ENCODE measurements at places on chromosomes 11 and 22.

DNA sequence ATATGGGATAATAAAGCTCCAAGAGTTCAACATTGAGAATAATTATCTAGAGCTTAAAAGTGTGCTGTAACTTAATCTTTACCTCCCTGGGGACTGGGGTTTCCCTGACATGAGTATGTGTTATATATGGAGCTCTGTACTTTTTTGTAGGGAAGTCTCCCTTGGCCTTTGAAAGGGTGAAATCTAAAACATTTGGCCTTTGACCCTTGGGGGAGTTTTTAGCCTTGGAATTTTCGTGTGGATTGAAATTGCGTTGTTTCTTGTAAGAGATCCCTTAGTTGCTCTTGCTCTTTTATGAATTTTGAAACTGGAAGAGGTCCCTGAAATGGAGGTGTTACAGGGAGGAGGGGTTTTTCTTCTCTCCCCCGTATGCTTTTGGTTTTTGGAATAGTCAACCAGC lies 450.0 kb downstream of the NELL1 start:
- DNase-seq: no peak

DNA sequence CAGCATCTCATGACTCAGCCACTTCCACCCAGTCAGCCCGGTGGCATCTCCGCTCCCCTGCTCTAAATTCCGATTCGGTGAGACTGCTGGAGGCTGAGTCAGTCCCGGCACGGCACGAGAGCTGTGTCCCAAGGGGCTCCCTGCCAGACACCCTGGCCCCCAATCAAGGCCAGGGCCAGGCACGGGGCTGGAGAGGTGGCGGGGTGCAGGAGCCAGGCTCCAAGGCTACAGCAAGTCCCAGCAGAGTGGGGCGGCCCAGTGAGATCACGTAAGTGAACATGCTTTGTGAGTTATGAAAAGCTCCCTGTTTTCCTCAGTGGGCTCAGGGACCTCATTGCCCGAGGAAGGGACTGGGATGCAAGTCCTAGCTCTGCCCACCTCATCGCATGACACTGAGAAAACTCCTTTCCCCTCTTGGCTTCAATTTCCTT lies 3.0 kb downstream of the C11orf68 start:
- DNase-seq: no peak

DNA sequence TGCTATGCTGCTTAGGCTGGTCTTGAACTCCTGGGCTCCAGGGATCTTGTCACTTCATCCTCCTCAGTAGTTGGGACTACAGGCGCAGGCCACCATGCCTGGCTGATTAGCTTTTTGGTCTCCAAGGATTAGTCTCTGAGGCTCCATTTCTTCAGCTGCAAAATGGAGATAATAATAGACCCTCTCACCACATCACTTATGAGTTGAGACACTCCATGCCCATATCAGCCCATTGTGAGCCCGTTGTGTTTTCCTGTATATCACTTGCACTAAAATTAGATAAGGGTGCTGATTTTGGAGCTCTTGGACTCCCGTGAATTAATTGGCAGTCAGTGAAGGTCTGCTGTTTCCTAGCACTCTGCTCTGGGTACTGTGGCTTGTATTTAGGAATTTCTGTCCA lies 36.0 kb downstream of the DEPDC5 start:
- no peak for DNase-seq

GRCh38 chr22:49004484-49005399 lies 822.9 kb downstream of the BRD1 start:
- no peak for DNase-seq

DNA sequence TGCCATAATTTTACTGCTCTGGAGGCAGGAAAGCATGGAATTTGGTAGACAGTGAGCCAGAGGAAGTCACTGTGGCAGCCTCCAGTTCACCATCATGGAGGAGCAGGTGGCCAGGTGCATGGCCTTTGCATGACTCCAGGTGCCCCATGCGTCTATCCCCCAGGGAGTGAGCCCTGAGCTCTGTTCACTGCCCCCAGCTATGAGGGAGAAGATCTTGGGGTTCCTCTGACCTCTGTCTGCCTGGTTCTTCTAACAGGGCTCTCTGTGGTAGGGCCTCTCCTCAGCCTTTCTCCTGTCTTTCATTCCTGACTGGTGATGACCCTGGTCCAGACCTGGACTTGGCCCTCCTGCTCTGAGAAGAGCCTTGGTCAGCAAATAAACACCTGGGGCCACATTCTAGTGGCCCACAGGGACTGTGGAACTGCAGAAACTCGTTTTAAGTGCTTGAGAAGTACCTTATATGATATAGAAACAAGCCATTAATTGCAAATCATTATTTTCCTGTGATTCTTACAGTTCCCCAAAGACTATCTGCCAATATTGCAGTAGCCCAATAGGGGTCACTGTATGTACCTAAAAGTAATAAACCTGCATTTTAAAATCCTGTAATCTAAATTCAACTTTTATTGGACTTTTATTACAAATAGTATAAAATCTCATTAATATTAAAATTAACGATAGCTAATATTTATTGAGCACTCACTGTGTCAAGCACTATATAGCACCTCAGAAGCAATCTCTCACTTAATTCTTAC lies 120.0 kb upstream of the SYT13 start:
- no peak for DNase-seq

DNA sequence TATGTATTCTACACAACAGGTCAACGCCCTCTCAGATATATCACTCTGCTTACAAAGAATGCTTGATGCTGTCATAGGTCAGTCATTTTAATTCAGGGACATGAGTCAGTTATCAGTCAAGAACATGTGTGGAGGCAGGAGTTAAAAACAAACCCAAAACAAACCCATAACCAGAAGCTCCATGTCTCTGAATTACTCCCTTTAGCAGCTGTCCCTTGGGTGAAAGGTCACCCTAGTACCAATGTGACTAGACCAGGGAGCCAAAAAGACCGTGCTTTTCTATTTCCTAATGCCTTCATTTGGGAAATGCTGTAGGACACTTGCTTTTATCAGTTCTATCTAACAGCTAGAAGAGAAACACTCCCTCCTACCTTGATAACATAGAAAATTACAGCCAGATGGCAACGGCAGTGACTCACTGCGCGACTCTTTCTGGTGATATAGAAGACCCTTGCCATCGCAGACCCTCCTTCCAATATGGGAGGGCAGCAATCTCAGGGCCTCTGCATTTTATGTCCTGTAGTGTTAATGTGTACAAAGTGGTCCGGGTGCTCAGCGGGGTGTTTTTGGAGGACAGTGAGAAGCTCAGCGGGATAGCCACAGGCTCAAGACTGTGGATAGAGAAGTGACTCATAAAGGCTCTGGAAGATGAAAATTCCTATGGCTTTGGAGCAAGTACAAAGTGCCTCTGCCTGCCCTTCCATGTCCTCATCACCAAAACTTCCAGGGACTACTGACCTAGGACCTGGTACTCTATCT lies 24.8 kb downstream of the APOL5 start:
- no peak for DNase-seq

GRCh38 chr11:102410382-102410784 lies 42.2 kb downstream of the TMEM123 start:
- no peak for DNase-seq

- peak; percentile 10 for DNase-seq
Measured at GRCh38 chr11:32333320-32333991, 101.9 kb downstream of the WT1 start.

DNA sequence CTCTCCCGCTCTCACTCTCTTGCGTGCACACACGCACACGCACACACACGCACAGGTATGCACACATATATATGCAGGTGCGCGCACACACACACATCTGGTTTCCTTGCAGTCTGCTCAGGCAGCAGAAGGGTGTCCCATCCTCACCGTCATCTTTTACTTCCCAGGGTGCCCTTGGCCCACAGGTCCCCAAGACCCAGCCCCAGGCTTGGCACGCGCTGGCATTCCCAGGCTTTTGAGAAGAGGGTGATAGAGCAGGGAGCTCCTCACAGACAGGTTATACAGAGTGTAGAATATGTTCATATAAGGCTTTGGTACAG lies 52.0 kb upstream of the SPATA19 start:
- DNase-seq: peak; percentile 3

DNA sequence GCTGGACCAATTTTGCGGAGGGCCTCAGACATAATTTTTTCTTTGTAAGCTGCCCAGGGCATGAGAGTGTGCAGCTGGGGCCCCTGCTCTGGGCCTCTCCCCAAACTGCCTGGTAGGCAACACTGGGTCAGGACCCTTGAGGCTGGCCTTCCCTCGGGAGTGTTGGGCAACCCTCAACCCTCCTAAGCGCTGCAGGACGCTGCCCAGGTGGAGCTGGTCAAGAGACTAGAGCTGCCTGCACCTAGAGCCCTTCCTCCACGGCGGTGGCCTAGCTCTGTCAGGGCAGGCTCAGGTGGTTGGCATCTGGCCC lies 505 bp upstream of the TMEM132A start:
- DNase-seq: no peak

- no peak for DNase-seq
Measured at GRCh38 chr22:22604326-22605073, 39.9 kb upstream of the GGTLC2 start.

GRCh38 chr11:102272047-102272824 lies 45.0 kb upstream of the BIRC3 start:
- DNase-seq: no peak

GRCh38 chr22:49241174-49241851 lies 586.4 kb downstream of the BRD1 start:
- DNase-seq: no peak

DNA sequence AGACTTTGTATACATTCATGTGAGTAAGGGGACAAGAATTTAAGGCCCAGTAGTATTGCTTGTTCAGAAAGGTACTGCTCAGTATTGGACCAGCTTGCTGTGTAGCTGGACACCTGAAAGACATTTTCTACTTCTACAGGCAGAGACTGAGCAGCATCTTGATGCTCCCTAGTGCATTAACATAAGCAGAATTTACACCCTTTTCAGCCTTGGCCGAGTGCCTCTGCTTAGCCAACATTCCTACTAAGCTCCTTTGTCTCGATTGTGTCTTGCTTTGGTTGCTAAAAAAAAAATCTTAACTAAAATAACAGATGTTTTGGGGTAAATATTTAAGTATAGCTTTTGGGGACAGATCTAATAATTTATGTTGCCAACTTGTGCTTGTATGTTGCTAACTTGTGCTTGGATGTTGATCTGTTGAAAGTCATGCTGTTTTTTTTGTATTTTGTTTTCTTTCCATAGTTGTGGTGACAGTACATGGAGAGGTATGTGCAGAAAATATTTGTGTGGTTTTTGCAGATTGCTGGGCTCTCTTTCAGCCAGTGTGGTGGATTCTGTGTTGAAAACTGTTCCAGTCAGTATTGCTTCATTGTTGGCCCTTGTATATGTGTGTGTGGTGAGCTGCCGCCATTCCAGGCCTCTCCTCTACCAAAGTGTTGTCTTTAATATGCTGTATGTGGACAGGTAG lies 3.7 kb downstream of the PTS start:
- DNase-seq: no peak

GRCh38 chr11:62546929-62547625 lies 471 bp upstream of the AHNAK start:
- no peak for DNase-seq

- DNase-seq: no peak
Measured at GRCh38 chr11:104075091-104075490, 38.7 kb downstream of the DDI1 start.

DNA sequence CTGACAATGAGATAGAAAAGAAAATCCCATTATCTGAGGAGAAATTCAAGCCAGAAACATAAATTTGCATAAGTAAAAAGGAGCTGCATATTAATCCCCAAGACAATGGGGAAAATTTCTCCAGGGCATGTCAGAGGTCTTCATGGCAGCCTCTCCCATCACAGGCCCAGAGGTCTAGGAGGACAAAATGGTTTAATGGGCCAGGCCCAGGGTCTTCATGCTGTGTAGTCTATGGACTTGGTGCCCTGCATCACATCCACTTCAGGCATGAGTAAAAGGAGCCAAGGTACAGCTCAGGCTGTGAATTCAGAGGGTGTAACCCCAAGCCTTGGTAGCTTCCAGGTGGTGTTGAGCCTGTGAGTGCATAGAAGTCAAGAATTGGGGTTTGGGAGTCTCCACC lies 1097.2 kb upstream of the RAG2 start:
- no peak for DNase-seq

GRCh38 chr11:35013514-35014233 lies 97.3 kb downstream of the PDHX start:
- no peak for DNase-seq

DNA sequence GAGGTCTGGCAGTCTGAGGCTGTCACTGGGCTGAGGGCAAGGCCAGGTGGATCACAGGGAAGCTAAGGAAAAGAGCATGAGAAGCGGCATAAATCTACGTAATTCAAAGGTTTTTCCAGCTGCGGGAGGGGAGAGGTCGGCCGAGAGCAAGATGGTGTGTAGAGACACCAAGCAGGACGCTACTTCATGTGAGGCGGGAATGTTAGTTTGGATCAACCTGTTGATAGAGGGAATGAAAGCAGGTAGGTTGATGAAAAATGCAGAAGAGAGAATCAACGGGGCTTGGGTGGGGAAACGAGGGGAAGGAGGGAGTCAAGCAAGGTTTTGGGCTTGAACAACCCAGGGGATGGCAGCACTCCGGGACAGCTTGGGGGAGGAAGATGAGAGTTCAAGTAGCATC lies 2.9 kb downstream of the B3GNT6 start:
- no peak for DNase-seq

GRCh38 chr11:24531528-24531927 lies 34.7 kb downstream of the LUZP2 start:
- DNase-seq: no peak

GRCh38 chr22:40450616-40451015 lies 80.2 kb downstream of the SGSM3 start:
- no peak for DNase-seq

DNA sequence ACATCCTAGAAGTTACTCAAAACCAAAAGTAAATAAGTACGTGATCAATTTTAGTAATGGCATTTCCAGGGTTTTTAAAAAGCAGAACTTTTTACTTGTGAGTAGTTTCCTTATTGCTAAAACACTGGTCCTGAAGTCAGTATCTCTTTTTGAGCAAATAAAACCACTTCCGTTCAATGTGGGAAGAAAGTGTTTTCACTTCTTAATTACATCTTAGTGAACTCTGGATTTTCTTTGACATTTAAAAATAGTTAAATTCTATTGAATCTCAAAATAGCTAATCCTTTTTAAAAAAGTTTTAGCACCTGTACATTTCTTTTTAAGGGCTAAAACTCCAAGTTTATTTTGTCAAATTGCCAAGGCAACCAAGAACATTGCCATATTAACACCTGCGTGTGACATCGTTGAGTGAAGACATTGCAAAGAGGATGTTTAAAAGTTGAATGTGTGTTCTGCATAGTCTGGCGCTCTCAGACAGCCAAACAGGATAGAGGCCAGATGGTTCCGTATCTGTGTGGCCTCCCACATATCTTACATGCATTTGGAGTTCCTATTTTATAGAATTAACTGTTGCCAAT lies 17.2 kb upstream of the OR5B21 start:
- no peak for DNase-seq
